ENCODE measurements at places on chromosomes 5 and 9.

DNA sequence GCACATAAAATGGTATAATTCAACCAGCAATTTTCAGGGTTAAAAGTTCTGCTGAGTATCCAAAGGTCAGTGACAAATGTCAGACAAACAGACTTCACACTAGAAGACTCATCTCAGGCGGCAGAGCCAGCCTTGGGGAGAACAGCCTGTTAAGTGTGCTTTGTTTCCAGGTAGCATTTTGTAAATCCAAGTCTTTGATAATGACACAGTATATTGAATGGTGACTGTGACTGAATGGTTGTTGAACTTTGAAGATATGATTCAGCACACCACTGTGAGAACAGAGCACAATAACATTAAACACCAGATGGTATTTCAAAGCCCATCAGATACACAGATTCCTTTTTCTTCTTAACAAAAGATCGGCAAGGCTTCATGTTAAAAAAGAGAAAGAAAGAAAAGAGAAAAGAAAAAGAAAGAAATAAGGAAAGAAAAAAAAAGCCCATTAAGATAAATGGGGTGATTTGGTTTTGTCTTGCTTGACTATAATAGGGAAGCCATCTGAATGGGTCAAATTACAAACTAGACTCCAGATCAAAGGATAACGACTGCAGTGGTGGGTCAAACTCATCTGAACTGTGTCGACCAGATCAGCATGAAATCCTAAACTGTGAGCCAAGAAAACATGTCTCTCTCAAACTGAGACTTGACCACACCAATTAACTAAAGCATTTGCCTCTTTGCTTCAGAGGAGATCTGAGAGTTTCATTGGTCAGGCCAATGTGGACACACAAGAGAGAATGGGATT is 313.0 kb upstream of the ZNF608 start:
- DNase-seq, result no peak

- DNase-seq, result no peak
Measured at GRCh38 chr5:124252191-124252638, 494.2 kb downstream of the ZNF608 start.

DNA sequence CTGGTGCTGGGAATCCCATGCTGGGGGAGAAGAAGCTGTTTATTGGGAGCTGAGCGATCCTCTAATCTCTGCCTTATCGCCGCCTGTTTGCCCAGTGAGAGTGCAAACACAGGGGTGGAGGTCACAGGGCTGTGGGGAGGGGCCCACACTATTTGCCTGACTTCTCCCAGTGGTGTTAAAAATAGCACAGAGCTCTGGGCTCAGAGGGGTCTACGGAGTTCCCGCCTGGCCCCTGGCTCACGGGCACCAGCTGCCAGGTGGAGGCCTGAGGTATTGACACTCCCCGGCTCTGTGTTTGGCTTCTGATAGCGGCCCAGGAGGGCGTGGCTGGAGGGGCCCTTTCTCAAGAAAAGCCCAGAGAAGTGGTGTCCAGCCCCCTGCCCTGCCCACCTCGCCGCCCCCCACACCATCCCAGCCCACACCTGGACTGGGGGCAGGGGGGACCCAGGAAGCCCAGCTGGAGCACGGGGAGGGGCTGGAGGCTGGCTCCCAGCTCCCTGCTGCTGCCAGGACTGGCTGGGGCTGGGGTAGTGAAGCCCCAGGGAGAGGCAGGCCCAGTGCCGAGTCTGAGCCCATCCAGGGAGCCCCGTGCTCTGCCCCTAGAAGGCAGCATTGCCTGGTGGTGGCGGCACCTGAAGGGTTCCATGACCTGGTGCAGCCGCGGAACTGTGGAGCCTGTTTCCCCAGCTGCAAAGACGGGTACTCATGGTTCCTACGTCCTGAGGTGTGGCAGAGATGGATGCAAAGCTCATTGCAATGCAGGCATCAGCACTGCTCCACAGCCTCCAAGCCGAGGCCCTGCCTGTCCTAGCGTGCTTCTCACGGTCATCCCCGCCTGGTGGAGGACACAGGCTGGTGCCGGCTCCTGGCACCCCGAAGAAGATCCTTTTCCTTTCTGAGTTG is 35.7 kb upstream of the EGFL7 start:
- DNase-seq, result no peak

GRCh38 chr9:22010866-22011625 is 1.9 kb upstream of the CDKN2B start:
- no peak for DNase-seq

DNA sequence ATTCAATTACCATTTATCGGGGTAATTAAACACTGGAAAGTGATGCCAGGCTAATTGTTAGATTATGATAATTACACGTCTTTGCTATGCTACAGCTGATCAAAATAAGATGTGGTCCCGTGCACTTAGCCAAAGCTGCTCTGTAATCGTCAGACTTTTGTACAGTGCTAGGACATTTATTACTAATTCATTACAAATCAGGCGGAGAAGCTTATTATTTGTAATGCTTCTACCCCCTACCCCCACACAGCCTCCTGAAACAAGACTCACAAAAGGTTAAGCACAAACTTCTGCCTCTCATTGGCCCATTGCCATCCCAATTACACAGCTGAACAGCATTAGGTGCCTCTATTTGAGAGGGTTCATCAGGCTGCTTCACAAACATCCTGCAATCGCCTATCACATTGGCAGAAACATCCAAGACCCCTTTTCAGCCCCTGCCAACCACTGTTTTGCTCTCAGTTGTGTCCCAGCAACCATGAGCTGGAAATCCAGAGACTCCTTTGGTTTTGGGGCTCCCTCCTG is 232.7 kb downstream of the EFNA5 start:
- no peak for DNase-seq

GRCh38 chr5:157546456-157547100 is 29.0 kb downstream of the ADAM19 start:
- no peak for DNase-seq

All from DMS79 treated with DMSO at 0.1 percent for 48 hours (cell line).